Endothelial cell of umbilical vein (primary cell): ENCODE measurements at places on chromosomes 11 and 22. TPM values are rescaled to one million over a fixed set of nuclear protein-coding genes. Genes with fewer than 3 reads are reported as not detected.
A peak's percentile ranks its signal among the peaks of the same experiment; 100 is the strongest.

DNA sequence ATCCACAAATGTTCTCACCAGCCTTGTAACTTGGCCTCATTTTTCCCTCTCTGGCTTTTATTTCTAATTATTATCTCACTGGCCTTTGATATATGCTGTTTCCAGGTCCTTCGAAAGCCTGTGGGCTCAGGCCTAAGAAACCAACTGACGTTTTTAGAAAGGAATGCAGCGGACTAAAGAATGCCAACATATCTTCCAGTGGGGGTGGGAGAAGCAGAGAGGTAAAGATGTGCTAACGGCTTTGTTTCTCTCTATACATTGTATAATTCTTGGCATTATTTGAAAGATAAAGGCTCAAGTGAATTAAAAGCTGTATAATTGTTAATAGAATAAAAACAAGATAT lies 28.2 kb downstream of the OR6Q1 start:
- peak overlapping the region; percentile 88 for H3K27ac ChIP-seq
- no peaks in the 10 kb centered on the region for H3K36me3 ChIP-seq
- peaks cover 16% of the 10 kb centered on the region for H3K4me1 ChIP-seq
- no peak overlapping the region for H3K4me3 ChIP-seq

DNA sequence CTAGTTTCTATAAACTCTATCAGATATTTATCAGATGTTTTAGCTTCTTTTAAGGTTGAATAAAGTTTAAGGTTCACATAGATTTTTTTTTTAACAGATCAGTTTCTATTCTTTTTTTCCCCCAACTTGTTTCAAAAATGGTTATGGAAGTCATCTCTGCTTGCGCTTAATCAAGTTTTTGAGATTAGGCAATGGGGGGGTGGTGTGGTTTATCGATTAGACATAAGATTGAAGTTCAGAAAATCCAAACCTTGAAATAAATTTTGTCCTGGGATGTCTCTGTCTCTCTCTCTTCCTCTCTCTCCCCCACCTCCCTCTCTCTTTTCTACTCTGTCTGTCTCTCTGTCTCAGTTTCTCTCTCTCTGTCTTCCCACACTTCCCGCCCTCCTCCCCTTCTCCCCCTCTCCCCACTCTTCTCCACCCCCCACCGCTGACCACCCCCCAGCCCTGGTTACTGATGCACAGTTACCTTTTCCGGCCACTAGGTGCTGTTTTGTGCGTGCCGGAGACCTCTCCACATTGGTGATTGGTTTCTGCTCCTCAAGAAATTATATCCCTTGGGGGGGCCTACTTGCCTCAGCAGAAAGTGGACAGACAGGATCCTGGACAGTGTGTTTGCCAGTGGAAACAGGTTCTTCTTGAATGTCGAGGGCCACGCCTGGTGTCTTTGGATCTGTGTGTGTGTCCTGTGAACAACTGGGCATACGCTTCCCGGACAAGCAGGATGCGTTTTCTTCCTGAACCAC lies 29.7 kb upstream of the ANO1 start:
- DNase-seq: no peak
- H3K36me3 ChIP-seq: no peaks in the 10 kb centered on the region
- peaks cover 5% of the 10 kb centered on the region for H3K27me3 ChIP-seq
- H3K4me3 ChIP-seq: no peak overlapping the region
- no peaks in the 10 kb centered on the region for H3K4me1 ChIP-seq

DNA sequence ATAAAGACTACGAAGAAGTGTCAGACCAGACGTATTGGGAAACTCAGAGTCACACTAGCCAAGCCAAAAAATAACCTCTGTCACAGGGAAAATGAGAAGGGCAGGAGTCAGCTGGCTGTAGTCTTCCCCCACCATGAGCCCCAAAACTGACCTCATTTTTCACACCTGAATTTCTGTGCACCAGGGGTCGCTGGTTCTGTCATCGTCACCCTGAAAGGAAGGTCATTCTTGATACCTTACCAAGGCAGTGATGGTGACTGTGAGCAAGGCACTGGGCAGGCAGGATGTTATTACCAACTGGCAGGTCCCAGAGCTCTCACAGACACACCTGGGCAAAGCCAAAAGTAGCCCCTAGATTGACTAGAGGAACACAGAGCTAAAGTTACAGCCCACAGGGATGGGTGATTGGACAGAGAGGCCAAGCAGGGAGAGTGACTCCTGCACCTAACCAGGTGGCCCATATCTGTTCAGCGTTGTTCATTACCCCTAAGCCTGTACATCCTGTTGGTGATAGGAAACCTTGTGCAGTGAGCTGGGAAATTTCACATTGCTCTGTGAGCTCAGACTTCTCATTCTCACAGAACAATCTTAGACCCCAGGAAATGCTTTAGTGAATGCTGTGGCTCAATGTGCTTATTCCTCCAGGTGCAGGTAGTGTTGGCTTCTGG lies 32.3 kb upstream of the OR56A1 start:
- H3K27me3 ChIP-seq: no peaks in the 10 kb centered on the region
- H3K27ac ChIP-seq: no peak overlapping the region
- H3K36me3 ChIP-seq: no peaks in the 10 kb centered on the region
- no peaks in the 10 kb centered on the region for H3K4me1 ChIP-seq
- no peak overlapping the region for H3K4me3 ChIP-seq

- H3K4me1 ChIP-seq: no peaks in the 10 kb centered on the region
- no peak for DNase-seq
- H3K4me3 ChIP-seq: no peak overlapping the region
- H3K36me3 ChIP-seq: no peaks in the 10 kb centered on the region
Observed at GRCh38 chr11:118672846-118673245, 6.6 kb downstream of the TREH start.

DNA sequence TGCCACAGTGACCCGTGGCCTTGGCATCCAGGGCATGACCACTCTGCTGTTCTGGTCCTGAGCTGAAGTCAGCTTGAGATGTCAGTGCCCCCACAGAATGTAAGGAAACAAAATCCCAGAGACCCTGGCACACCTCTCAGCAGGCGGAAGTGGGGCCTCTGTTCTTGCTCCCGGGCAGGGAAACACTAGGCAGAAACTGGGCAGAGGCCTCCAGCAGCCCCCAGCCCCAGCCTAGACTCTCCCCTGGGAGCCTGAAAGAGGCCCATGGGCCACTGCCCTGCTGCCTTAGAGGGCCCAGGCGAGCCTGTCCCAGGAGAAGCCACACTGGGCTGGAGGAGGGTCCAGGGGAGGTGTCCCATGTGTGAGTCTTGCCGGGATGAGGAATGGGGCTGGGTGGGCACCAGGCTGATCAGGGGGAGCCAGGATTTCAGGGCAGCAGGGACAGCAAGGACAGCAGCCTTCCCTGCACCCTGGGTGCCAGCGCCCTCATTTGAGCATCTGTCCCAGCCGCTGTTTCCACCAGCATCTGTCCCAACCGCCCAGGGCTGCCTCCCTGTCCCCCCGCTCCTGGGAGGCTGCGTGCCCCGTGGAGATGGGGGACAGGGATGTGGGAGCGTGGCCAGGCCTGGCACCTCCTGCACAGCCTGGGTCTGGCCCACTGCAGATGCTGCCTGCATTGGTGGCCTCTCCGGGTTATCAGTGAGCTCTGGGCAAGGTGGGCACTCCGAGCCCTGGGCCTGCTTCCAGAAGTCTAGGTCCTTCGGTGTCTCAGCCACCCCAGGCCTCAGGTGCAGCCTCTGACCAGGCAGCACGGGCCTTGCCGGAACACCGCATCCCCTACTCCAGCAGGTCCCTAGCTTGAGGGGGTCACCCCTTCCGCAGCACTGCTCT lies 1072.4 kb downstream of the BRD1 start:
- no peaks in the 10 kb centered on the region for H3K4me1 ChIP-seq
- no peak overlapping the region for H3K27ac ChIP-seq
- no peaks in the 10 kb centered on the region for H3K36me3 ChIP-seq
- H3K4me3 ChIP-seq: no peak overlapping the region

- peak overlapping the region; percentile 91 for H3K27ac ChIP-seq
- H3K27me3 ChIP-seq: no peaks in the 10 kb centered on the region
- H3K4me1 ChIP-seq: peaks cover 68% of the 10 kb centered on the region
- no peaks in the 10 kb centered on the region for H3K36me3 ChIP-seq
Observed at GRCh38 chr11:33690290-33691065, 10.1 kb downstream of the C11orf91 start.

GRCh38 chr11:9899676-9900075 lies 235.8 kb downstream of the SWAP70 start:
- H3K27ac ChIP-seq: no peak overlapping the region
- no peak overlapping the region for H3K4me3 ChIP-seq
- DNase-seq: no peak

- DNase-seq: no peak
- H3K4me1 ChIP-seq: no peaks in the 10 kb centered on the region
- no peaks in the 10 kb centered on the region for H3K27me3 ChIP-seq
Observed at GRCh38 chr22:32617271-32617670, 142.7 kb downstream of the FBXO7 start.

DNA sequence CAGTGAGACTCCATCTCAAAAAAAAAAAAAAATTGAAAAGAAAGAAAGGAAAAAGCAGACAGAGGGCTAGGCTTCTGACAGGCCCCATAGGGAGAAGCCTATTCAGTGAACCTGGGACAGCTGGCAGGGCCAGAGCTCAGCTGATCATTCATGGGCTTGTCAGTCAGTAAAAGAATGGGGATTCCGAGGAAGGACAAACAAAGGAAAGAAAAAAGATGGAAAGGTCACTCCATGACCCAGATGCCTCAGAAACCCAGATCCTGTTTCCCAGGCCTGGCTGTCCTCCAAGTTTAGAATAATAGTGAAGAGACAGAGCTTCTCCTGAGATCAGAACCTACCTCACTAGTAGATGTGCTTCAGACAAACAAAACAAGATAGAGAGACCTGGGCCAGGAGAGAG lies 34.3 kb upstream of the ASPHD2 start:
- no peaks in the 10 kb centered on the region for H3K36me3 ChIP-seq
- peak; percentile 47 for DNase-seq
- no peak overlapping the region for H3K27ac ChIP-seq
- no peaks in the 10 kb centered on the region for H3K4me1 ChIP-seq
- H3K4me3 ChIP-seq: no peak overlapping the region
- H3K27me3 ChIP-seq: peaks cover 2% of the 10 kb centered on the region

DNA sequence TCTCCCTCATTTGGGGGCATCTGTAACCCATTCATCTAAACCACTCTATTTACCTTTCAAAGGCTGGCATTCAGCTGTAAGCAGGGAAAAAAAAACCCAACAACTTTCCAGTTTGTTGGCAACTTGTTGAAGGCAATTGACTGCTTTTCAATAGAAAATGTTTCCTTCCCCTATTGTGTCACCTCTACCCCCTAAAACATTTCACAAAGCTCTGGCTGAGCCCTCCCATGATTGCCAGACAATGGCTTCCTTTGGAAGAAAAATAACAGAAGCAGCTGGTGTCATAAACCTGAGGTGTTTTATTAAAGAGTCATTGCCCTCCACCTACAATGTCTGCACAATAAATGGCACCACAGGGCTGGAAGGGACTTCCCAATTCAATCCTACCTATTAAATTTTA lies 22.1 kb upstream of the PSMA1 start:
- no peaks in the 10 kb centered on the region for H3K36me3 ChIP-seq
- H3K4me1 ChIP-seq: no peaks in the 10 kb centered on the region
- peaks cover 9% of the 10 kb centered on the region for H3K27me3 ChIP-seq
- DNase-seq: peak; percentile 37
- H3K4me3 ChIP-seq: no peak overlapping the region

DNA sequence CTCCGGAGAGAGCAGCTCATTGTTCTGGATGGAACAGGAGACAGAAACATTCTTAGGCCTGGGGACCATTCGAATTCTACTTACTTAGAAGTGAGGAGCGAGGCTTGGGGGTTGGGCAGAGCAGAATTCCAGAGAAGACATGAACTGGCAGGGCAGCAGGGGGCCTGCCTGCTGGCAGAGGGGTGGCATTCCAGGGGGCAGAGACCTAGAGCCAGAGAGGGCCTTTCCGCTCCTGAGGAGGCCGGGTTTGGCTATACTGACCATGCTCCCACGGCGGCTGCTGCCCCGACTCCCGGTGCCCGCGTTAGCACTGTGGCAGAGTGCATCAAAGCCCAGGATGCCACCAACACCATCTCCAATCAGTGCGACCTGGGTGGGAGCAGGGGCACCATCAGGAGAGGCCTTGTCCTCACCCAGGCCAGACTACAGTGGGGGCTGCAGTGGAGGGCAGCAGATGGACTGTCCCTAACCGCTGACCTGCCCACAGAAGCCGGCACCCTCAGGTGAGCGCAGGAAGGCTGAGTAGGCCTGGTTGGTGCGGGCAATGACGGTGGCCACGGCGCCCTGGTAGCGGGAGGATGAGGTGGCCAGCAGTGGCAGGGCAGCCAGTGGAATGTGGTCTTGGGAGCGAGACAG lies 7.4 kb downstream of the PITPNM1 start:
- H3K36me3 ChIP-seq: no peaks in the 10 kb centered on the region
- no peak overlapping the region for H3K27ac ChIP-seq
- no peaks in the 10 kb centered on the region for H3K4me1 ChIP-seq
- no peaks in the 10 kb centered on the region for H3K27me3 ChIP-seq
- DNase-seq: no peak

DNA sequence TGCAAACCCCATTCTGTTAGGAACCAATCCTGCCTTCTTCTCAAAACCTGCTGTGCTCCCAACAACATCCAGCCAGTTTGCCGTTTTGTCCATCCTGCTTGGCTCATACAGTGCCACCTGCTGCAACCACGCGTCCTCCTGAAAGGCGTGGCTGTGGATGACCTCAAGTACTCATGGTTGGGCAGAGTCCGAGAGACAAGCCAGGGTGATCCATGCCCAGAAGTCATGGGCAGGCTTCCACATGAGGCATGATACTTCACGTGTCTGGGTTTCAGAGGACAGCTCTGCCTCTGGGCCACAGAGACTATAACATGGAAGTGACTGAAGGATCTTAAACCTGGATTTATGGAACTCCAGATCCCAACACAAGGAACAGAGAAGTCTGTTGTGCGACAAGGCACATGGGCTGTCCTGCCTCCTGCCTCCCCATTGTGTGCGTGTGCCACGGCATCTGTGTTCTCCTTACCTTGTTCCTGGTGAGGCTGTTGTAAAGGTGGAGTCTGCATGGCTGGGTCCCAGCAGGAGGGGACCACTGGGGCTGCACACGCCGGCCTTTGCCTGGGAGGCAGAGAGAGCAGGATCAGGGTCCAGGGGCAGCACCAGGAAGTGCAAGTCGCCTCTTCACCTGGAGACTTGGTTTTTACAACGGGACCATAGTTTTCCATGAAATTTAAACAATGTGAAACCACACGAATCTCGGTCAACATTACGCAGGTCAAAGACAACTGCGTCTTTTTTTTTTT lies 15.4 kb downstream of the CARS1 start:
- peaks cover 7% of the 10 kb centered on the region for H3K36me3 ChIP-seq
- H3K4me3 ChIP-seq: no peak overlapping the region
- peaks cover 7% of the 10 kb centered on the region for H3K4me1 ChIP-seq
- H3K27me3 ChIP-seq: no peaks in the 10 kb centered on the region

GRCh38 chr22:45208993-45209838 lies 31.5 kb downstream of the KIAA0930 start:
- no peaks in the 10 kb centered on the region for H3K36me3 ChIP-seq
- H3K27ac ChIP-seq: no peak overlapping the region
- no peak overlapping the region for H3K4me3 ChIP-seq
- DNase-seq: peak; percentile 23

Gene OR2AG1
- not detected in 2 replicates for total RNA-seq

Gene SMC1B
- 0.07 TPM in 1 of 2 replicates, not detected in the other for total RNA-seq

Gene KCNE3
- total RNA-seq: 1.3 and 2.2 TPM in 2 replicates

Gene FOLH1
- 0.53 and 1.4 TPM in 2 replicates for total RNA-seq

Gene TOP3B
- total RNA-seq: 49.9 and 56.5 TPM in 2 replicates
